Daoy (cell line): ENCODE measurements at places on chromosomes 2 and 18. TPM values are rescaled to one million over a fixed set of nuclear protein-coding genes. Genes with fewer than 3 reads are reported as not detected.

LYG1 gene
- not detected in 2 replicates for total RNA-seq

DNA sequence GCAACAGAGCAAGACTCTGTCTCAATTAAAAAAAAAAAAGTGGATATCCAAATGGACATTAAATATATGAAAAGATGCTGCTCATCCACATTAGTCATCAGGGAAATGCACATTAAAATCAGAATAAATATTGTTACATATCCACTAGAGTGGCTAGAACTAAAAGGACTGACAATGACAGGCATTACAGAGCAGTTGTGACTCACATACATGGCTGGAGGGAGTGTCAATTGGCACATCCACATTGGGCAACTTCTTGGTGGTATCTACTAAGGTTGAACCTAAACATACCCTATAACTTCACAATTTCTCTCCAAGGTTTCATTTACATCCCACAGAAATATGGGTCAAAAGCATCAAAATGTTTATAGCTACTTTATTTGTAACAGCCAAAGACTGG lies 14.0 kb upstream of the DNER start:
- DNase-seq, result no peak

CD302 gene
- total RNA-seq, result 2.3 and 2.8 TPM in 2 replicates

LBX2 gene
- 0.97 and 1.7 TPM in 2 replicates for total RNA-seq

DUSP2 gene
- total RNA-seq, result 21.1 and 24.4 TPM in 2 replicates

DNA sequence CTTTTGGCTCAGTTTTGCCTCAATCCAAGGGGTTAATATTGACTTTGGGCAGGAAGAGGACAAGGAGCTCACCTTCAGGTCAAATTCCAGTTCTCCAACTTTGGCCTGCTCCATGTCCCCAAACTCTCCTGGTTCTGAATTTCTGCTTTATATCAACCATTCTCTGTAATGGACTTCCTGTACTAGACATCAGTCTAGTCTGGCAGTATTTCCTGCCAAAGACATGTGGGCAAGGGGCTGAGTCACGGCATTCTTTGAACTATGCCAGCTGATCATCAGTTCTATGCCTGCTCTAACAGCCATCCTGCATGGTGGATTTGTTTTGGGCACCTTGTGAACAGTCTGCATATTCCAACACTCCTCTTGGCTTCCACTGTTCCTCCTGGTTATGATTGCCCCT lies 199.4 kb downstream of the ZEB2 start:
- DNase-seq, result peak; percentile 78

TSGA10 gene
- 8.2 TPM in 2 replicates for total RNA-seq

DNA sequence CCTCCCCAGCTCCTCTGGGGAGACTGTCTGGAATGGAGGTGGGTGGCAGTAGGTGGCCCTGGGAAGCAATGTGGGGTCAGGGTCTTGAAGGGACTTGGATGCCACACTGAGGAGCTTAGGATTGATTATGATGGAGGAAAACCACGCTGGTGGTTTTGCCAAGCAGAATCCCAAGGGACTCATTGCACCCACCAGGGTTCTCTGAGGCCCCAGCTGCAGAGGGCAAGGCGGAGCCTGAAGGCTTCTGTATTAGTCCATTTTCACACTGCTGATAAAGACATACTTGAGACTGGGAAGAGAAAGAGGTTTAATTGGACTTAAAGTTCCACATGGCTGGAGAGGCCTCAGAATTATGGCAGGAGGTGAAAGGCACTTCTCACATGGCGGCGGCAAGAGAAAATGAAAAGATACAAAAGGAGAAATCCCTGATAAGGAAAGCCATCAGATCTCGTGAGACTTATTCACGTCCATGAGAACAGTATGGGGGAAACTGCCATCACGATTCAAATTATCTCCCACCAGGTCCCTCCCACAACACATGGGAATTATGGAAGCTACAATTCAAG lies 87.2 kb upstream of the YWHAQ start:
- no peak for DNase-seq

DNA sequence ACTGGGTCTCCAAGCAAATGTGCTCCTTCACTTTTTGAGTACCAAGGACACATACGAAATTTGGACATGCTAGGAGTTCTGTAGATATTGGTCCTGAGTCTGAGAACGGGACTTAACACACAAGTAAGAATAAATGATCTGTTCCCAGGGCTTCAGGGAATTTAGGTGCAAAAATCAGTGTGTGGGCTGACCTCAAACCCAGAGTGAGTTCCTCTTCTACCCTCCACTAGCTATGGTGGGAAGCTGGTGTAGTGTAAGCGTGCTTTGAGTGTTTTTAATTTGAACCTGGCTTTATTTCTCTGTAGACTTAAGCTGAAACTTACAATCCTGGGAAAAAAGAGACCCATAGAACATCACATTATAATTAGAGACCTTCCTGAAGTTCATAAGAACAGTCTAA lies 50.5 kb downstream of the MYO3B start:
- DNase-seq, result no peak

DNA sequence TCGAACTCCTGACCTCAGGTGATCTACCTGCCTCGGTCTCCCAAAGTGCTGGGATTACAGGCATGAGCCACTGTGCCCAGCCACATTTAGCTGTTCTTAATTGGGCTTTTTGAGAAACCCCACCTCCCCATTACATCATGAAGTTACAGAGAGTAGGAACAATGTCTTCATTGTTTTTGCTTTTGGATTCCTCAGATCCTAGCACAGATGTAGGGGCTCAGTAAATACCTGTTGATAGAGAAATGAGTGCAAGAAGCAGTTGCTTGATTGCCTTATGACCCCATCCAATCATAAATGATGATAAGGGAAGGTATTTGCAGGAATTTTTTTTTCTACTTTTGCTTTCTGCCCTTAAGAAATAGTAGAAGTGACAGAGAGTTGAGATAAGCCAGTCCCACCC lies 25.4 kb downstream of the GREB1L start:
- no peak for DNase-seq

GRCh38 chr2:227025510-227025909 lies 138.5 kb downstream of the COL4A4 start:
- DNase-seq, result no peak

GRCh38 chr18:55314031-55314430 lies 274.0 kb downstream of the TCF4 start:
- no peak for DNase-seq

- DNase-seq, result no peak
These were observed 77.8 kb upstream of the DTNA start for GRCh38 chr18:34632321-34632720.

DNA sequence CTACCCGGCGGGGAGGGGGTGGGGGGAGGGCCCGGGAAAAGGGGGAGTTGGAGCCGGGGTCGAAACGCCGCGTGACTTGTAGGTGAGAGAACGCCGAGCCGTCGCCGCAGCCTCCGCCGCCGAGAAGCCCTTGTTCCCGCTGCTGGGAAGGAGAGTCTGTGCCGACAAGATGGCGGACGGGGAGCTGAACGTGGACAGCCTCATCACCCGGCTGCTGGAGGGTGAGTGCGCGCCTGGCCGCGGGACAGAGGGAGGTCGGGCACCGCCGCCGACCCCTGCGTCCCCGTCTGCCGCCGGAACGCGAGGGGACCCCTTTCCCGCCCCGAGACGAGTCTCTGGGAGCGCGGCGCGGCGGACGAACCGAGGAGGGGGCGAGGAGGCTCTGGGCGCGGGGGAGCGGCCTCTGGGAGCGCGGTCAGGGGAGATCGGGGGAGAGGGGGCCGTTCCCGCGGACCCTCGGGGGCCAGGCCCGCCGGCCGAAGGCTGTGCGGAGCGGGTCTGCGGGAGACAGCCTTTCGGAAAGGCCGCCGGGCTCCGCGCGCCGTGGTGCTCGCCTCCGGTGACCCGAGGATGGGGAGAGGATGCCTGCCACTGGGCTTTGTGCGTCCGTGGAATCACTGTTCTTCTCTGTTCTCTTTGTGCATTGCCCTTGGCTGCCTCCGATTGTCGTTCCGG lies 463 bp downstream of the PPP1CB start:
- no peak for DNase-seq

DNA sequence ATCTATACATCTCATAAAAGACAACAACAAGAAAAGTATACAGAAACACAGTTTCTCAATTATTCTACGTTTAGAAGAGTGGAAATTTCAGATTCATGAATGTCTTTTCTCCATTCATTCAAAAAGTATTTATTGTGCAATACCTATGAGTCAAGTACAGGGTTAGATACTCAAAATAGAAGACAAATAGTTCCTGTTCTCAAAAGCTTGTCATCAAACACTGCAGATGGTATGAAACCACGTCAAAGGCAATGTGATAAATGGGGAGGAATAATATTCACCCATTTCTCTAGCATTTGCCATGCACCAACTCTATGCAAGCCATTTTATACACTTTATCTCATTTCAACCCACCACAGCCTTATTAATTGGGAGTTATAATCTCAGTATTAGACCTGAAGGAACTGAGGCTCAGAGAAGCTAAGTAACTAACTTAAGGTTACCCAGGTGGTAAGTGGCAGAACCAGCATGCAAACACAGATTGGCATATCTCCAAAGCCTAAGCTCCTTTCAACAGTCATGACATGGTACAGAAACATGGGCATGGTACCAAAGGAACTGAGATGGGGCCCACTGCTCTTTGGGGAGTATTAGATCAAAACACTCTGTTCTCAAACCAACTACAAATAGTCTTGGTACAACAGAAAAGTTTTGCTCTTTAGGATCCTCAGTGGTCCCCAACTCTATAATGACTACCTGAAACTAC lies 67.2 kb upstream of the NPAS2 start:
- DNase-seq, result no peak

GRCh38 chr2:18544171-18544570 lies 16.3 kb downstream of the RDH14 start:
- DNase-seq, result no peak

- DNase-seq, result no peak
These were observed 19.5 kb upstream of the FAHD2A start for GRCh38 chr2:95382686-95383634.

GRCh38 chr2:100425573-100426383 lies 8.3 kb upstream of the CHST10 start:
- DNase-seq, result no peak

GRCh38 chr18:48790869-48791635 lies 159.7 kb downstream of the SMAD7 start:
- no peak for DNase-seq

DNA sequence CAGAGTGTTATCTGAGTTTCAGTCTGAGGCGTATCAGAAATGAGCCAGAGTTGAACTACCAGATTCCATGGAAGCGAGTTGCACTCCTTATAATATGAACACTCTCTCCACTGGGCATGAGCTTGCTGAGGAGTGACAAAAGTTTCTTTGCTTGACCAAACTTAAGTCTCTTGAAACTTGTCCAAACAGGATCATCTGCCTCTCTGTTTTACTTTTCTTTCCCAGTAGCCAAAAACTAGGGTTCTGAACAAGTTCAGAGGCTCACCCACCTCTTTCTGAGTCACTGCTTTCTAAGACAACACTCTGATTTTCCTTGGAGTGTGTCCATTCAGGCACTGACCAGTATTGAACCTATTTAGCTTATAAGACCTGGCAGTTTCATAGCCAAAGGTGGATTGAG lies 233.2 kb upstream of the TCF4 start:
- no peak for DNase-seq

NCKAP1 gene
- total RNA-seq, result 75.5 and 76.1 TPM in 2 replicates

- DNase-seq, result no peak
These were observed 73.7 kb downstream of the CABLES1 start for GRCh38 chr18:23209031-23209430.

DNA sequence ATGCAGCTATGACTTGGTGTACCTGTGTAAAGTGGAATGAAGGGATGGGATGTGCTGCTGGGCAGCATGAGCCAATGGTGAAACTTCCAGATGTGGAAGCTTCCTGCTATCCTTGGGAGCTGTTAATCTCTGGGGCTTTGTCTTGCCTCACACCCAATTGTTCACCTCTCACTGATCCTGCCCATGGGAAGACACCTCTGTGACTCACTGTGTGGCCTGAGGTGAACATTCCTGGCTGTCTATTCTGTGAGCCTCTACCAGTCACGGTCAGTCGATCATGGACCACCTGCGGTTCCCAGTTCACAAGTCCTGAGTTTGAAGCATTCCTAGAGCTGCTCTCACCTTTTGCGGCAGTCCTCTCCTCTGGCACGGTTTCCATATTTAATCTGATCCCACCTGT lies 12.1 kb downstream of the NEURL3 start:
- peak; percentile 46 for DNase-seq

- DNase-seq, result no peak
These were observed 60.2 kb downstream of the RALBP1 start for GRCh38 chr18:9535430-9535991.

- no peak for DNase-seq
These were observed 29.8 kb downstream of the EML4 start for GRCh38 chr2:42199002-42199401.

DNA sequence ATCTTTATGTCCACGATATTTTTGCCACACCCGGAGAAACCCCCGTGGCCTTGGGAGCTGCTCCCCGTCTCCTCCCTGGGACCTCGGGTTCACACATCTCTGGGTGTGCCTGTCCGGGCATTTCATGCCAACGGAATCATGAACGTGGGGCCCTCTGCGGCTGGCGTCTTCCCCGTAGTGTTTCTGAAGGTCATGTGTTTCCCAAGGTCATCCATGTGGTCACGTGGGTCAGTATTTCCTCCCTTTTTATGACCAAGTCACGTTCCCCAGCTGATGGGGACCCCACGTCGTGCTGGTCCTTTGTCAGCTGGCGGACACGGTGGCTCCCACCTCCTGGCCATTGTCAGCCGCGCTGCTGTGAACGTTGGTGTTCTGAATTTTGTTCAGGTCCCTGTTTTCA lies 135.7 kb downstream of the NFATC1 start:
- no peak for DNase-seq

GRCh38 chr2:11097854-11098387 lies 57.3 kb upstream of the SLC66A3 start:
- DNase-seq, result no peak

SPATS2L gene
- total RNA-seq, result 64.1 and 66.2 TPM in 2 replicates

DNA sequence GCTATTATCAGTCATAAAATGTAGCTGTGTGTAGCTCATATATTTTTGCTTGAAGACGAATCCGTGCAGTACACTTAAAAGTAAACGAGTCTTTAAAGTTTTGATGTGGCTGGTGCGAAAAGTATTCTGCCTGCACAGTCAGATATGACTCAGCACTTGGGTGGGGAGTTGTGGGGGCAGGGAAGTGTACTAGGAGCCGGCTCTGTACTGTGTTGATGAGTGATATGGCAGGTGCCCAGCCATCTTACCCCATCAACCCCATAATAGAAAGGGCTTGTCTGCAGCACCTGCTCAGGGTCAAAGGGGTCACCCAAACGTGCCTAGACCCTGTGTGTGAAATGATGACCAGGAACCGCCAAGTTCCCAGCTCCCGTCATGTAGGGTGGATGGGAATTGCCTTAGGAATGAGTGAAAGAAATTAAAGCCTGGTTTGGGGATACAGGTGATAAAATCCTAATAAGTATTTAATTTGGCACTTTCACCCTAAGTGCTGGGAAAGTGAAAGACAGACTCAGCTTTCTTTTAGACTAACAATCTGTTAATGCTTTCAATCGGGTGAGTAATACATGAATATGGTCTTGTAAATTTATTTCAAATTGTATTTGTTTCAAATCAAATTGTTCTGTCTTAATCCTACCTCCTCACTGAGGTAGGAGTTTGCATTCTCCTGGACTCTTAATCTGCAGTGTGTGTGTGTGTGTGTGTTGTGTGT lies 48.0 kb downstream of the BCL2L11 start:
- DNase-seq, result peak; percentile 74

POMC gene
- 0.34 TPM in 1 of 2 replicates, not detected in the other for total RNA-seq
